ENCODE measurements at places on chromosomes 6 and 20. TPM values are rescaled to one million over a fixed set of nuclear protein-coding genes. Genes with fewer than 3 reads are reported as not detected.

DNA sequence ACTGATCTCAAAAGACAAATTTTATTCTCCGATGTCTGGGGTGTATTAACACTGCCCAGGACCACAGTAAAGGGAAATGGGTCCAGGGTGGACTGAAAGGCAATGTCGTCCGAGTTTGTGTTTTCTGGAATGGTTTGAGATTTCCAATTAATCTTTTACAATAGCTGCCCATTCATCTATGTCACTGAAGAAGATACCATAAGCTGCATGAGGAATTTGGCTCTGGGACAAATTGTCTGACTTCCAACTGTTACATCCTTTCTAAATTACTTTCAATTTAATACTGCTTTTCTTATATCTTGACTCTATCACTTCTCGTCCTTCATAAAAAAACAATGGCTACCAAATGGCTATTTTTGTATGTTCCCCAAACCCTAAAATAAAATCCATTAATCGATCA is 130.7 kb upstream of the KCNK16 start:
- no peak overlapping the region for H3K4me3 ChIP-seq
- H3K36me3 ChIP-seq: no peaks in the 10 kb centered on the region
- no peaks in the 10 kb centered on the region for H3K4me1 ChIP-seq
- no peak overlapping the region for H3K27ac ChIP-seq

DNA sequence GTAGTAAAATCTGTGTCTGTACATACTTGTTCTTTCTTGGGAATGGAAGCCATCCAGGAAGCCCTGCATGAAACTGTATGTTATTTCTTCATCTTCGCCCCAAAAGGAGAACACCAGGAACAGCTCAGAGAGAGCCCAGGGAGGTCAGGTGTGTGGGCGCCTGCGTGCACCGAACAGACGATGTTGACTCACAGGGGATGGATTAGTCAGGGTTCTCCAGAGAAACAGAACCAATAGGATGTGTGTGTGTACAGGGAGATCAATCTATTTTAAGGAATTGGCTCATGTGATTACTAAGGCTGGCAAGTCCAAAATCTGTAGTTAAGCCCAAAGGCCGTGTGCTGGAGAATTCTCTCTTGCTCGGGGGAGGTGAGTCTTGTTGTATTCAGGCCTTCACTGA is 45.7 kb downstream of the RNASET2 start:
- H3K36me3 ChIP-seq: no peaks in the 10 kb centered on the region
- H3K4me1 ChIP-seq: peaks cover 12% of the 10 kb centered on the region
- H3K27ac ChIP-seq: no peak overlapping the region
- H3K4me3 ChIP-seq: no peak overlapping the region

GRCh38 chr6:149856256-149856994 is 7.7 kb downstream of the LRP11 start:
- H3K27me3 ChIP-seq: no peaks in the 10 kb centered on the region
- H3K27ac ChIP-seq: no peak overlapping the region
- H3K4me3 ChIP-seq: no peak overlapping the region
- no peak for DNase-seq

- no peak overlapping the region for H3K4me3 ChIP-seq
- peak; percentile 79 for DNase-seq
- no peaks in the 10 kb centered on the region for H3K36me3 ChIP-seq
- peaks cover 33% of the 10 kb centered on the region for H3K27me3 ChIP-seq
- no peak overlapping the region for H3K27ac ChIP-seq
Observed at GRCh38 chr6:29847871-29848630, 20.4 kb downstream of the HLA-G start.

- H3K27me3 ChIP-seq: no peaks in the 10 kb centered on the region
- H3K36me3 ChIP-seq: no peaks in the 10 kb centered on the region
- DNase-seq: no peak
Observed at GRCh38 chr6:16974704-16975359, 127.0 kb upstream of the STMND1 start.

- no peaks in the 10 kb centered on the region for H3K4me1 ChIP-seq
- DNase-seq: no peak
- H3K27me3 ChIP-seq: no peaks in the 10 kb centered on the region
- no peaks in the 10 kb centered on the region for H3K36me3 ChIP-seq
- H3K4me3 ChIP-seq: no peak overlapping the region
- H3K27ac ChIP-seq: no peak overlapping the region
Observed at GRCh38 chr6:6996124-6996523, 111.6 kb upstream of the RREB1 start.

GRCh38 chr6:12977806-12978205 is 261.2 kb downstream of the PHACTR1 start:
- H3K36me3 ChIP-seq: no peaks in the 10 kb centered on the region
- no peaks in the 10 kb centered on the region for H3K4me1 ChIP-seq
- DNase-seq: no peak
- no peak overlapping the region for H3K4me3 ChIP-seq
- H3K27ac ChIP-seq: no peak overlapping the region

GRCh38 chr20:62227591-62227976 is 7.5 kb upstream of the HRH3 start:
- no peak overlapping the region for H3K4me3 ChIP-seq
- DNase-seq: no peak
- H3K36me3 ChIP-seq: no peaks in the 10 kb centered on the region
- H3K27ac ChIP-seq: no peak overlapping the region
- no peaks in the 10 kb centered on the region for H3K4me1 ChIP-seq
- peaks cover 9% of the 10 kb centered on the region for H3K27me3 ChIP-seq

DNA sequence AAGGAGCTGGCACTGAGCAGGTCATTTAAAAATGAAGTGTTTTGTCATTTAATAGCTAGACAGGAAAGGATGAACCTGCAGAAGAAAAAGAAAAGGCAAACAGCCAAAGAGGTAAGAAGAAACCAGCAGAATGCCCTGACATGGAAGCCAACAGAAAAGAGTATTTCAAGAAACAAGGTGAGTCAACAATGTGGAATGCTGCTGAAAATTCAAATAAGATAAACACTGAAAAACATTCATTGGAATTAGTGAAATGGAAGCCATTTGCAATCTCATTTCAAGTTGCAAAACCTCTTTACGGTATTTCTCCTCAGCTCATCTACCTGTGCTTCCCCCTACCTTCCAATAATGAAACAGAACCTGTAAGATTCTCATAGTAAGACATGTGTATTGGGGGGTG is 59.6 kb downstream of the RWDD2A start:
- H3K27me3 ChIP-seq: no peaks in the 10 kb centered on the region
- no peak overlapping the region for H3K27ac ChIP-seq
- no peaks in the 10 kb centered on the region for H3K4me1 ChIP-seq

- H3K27me3 ChIP-seq: no peaks in the 10 kb centered on the region
- no peaks in the 10 kb centered on the region for H3K36me3 ChIP-seq
- no peak overlapping the region for H3K27ac ChIP-seq
- H3K4me1 ChIP-seq: peaks cover 15% of the 10 kb centered on the region
- no peak for DNase-seq
Observed at GRCh38 chr6:111428811-111429210, 54.2 kb downstream of the REV3L start.

GRCh38 chr6:39051399-39052122 is 3.0 kb downstream of the GLP1R start:
- H3K27me3 ChIP-seq: peaks cover 22% of the 10 kb centered on the region
- no peak for DNase-seq
- no peak overlapping the region for H3K27ac ChIP-seq
- H3K36me3 ChIP-seq: no peaks in the 10 kb centered on the region
- H3K4me1 ChIP-seq: peaks cover 8% of the 10 kb centered on the region
- H3K4me3 ChIP-seq: no peak overlapping the region

DNA sequence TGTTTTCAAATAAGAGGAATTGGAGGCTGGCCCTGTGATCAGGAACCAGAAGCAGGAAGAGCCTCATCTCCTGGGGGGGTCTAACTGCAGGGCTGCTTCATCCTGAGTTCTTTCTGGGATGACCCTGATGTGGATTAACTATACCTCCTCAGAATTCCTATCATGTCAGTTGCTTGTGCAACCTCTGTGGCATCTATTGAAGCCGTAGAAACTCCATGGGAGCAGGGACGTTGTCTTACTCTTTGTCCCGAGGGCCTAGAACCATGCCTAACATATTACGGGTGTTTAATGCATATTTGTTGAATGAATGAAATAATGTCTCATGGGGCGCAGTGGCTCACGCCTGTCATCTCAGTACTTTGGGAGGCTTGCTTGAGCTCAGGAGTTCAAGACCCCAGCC is 110.1 kb upstream of the AGPAT4 start:
- DNase-seq: no peak
- H3K27me3 ChIP-seq: no peaks in the 10 kb centered on the region
- H3K27ac ChIP-seq: no peak overlapping the region

DNA sequence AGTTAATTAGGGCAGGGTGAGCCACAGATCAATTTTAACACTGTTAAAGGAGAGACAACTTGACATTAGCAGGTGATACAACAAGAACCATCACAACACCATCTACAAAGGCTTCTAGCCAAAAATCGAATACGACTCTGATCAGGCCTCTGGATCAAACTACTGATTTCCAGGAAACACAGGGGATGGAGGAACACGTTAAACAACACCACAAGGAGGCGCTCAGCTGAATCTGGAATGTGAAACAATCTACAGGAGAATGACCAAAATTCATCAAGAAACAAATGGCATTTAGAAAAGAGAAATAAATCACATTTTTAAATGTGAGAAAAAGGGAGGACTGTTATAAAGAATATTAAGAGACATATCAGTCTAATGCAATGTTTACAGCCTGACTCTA is 13.5 kb upstream of the MAFB start:
- H3K36me3 ChIP-seq: no peaks in the 10 kb centered on the region
- no peak overlapping the region for H3K27ac ChIP-seq
- H3K4me3 ChIP-seq: no peak overlapping the region
- no peak for DNase-seq
- H3K27me3 ChIP-seq: no peaks in the 10 kb centered on the region

Gene MYLK4
- total RNA-seq: 0.24 TPM

Gene CD24
- not detected for total RNA-seq

Gene DEFB132
- not detected for total RNA-seq

Gene ETV7
- total RNA-seq: 0.61 TPM

Measured in CD8-positive, alpha-beta memory T cell (primary cell).